ENCODE measurements at places on chromosomes 3 and 15.
A peak's percentile ranks its signal among the peaks of the same experiment; 100 is the strongest.

DNA sequence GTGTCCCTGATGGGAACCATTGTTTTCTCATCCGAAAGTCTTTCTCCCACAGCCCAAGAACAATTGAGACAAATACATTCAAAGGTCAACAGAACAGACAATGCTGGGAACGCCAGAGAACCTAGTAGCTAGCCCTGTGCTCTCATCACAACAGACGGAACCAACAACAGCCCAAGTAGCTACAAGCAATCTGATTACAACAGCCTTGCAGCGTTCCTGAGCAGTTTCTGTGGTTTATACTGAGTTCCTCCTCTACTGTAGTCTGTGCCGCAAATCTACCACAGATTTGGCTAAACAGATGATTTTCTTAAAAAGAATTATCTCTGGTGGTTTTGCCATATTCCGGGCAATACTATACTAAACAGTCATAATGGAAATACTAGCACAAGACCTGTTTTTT is 435.6 kb downstream of the MECOM start:
- no peak for DNase-seq

- peak; percentile 20 for DNase-seq
Observed at GRCh38 chr3:58659051-58659675, 7.4 kb downstream of the FAM3D start.

GRCh38 chr15:70198441-70199123 is 100.9 kb upstream of the TLE3 start:
- no peak for DNase-seq

DNA sequence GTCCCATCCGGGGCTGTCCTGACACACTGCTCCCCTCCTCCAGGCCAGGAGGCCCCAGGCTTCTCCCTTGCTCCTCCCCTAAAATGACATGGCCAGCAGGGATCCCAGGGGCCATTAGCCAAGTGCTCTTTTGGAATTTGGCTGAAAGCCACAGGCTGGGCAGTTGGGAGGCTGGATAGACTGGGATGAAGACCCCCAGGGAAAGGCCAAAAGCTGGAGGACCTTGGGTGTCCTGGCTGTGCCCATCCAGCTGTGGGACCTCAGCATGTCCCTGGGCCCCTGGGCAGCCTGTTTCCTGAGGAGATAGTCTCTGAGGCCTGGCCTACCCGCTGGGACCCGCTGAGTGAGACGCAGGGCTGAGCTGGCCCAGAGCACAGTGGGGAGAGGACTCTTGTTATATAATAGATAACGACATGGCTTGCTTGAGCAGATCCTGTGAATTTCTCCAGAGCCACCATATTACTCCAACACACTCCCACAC is 5.7 kb upstream of the PDE8A start:
- no peak for DNase-seq

DNA sequence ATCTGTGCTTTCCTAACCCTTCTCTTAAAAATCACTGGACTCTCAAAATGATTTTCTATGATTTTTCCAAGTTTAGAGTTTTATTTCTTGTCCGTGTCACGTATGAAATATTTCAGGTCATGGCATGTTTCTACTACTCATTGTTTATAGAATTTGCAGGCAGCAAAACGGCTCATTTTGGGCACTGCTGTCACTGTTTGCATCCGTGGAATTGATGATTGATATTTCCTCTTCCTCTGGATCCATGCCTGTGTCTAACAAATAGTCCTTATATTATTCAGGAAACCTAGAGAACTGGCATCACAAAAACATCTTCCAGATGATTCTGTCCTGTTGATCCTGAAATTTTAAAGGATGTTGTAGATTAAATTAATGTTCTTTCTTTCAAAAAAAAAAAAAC is 47.6 kb downstream of the LARS2 start:
- DNase-seq, result no peak

GRCh38 chr3:138097192-138098172 is 17.9 kb downstream of the DZIP1L start:
- DNase-seq, result no peak

DNA sequence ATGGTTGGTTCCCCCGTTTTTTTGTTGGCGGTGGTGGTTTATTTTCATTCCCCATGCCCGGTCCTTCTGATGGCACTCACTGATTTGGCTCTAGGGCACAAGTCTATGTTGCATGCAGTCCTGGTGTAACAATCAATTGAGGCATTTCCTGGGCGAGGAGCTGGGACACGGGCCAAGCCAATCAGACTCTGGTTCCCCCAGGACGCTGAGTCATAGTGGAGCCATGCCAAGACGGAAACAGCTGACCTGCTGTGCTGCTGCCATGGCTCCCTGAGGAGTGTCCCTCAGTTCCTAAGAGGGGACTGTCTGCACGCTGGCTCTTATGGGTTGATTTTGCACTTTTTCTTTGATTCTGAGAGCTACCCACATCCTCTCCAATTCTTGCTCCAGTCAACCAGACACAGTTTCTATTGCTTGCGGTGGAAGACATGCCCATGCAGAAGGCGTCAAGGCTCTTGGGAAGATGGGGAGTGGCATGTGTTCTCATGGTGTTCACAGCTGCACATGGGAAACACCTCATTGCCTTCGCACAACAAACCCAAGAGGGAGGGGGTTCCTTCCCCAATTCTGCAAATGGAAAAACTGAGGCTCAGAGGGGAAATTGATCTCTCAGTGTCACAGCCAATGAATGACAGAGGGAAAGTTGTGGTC is 28.3 kb upstream of the ALDH1L1 start:
- DNase-seq, result peak; percentile 90

DNA sequence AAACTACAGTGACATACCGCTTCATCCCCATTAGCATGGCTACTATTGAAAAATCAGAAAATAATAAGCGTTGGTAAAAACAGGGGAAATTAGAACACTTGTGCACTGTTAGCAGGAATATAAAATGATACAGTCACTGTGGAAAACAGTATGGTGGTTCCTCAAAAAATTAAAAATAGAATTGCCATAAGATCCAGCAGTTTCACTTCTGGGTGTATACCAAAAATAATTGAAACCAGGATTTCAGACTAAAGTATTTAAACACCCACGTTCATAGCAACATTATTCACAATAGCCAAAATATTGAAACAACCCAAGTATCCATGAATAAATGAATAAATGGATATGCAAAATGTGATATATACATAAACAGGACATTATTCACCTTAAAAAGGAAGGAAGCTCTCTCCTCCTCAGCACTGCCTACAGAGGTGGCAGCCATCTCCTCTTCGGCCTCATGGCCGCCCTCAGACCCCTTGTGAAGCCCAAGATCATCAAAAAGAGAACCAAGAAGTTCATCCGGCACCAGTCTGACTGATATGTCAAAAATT is 34.1 kb downstream of the NGLY1 start:
- DNase-seq, result no peak

- no peak for DNase-seq
Observed at GRCh38 chr3:81823882-81824395, 62.5 kb upstream of the GBE1 start.

DNA sequence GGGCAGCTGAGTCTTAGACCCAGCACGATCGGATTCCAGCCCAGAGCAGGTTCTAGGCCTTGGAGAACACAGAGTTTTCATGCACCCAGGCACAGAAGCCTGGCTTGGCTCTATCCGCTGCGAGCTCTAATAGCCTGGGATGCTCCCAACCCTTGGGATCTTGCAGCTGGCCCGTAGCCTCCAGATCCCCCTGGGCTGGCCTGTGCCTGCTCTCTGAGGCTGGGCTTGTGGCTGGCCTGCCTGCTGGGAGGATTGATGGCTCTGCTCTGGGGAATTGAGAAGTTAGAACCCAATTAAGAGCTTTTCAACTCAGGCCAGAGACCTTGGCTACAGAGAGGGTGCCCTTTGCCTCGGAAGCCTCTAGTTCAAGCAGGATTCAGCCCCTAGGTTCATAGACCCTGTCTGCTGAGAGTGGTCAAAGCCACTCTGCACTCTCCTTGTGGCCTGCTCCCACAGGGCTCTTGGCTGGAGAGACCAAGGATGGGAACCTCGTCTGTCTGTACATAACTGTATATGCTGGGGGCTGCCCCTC is 64.4 kb downstream of the MAGEF1 start:
- no peak for DNase-seq

- DNase-seq, result peak; percentile 94
Observed at GRCh38 chr3:152266221-152266995, 2.3 kb upstream of the MBNL1 start.

DNA sequence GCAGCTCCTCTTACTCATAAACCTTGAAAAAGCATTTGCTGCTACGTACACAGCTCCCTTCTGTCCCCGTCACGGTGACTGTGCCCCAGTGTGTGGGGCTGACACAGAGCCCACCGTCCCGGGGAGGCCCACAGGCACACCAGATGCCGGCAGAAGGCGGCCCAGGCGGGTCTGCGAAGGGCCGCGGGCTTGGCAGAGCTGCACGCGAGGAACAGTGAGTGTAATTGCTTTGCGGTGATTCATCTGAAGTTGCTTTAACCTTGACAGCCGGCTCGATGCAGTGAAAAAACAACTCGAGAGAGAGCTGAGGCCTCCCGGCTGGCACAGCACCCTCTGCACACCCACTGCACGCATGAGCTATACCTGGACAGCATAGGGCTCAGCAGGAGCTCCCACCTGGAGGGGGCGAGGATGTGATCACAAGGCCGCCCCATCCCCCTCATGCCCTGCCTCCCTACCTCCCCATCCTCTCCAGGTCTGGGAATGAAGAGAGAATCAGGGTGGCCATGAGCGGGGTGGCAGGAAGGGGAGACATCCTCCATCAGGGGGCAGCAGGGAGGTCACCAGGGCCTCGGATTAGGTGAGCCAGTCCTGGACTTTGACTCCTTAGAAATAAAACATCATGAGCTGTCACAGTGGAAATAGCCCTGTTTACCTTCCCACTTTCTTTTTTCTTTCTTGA is 172.7 kb downstream of the MEGF11 start:
- no peak for DNase-seq

DNA sequence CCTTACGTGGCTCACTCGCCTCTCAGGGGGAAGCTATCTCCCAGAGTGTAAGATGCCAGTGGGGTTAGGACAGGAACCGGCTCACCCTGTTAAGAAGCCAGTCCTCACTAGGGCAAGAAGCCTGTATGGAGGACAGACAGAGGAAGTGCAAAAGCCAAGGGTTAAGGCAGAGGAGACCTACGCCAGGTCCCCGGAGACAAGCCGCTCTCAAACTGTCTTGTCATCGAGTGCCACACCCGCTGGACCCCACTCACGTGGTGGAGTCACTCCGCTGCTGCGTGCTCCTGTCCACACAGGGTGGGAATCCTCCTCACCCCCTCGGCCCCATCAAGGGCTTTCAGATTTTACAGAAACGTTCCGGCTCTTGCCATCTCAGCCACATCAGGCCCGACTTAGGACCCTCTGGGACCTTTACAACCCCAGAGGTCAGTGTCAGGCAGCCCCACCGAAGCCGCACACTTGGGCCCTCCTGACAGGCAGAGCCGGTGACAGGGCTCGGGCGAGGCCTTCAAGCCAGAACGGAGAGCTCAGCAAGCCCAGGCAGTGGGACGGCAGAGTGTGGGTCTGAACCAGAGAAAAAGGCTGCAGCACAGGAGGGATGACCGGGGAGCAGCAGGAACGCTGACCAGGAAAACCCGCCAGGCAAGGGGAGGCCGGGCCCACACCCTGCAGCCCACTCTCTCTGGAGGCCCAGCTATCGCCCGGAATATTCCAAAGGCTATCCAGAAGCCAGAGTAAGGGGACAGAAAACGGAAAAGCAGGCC is 61.7 kb downstream of the XXYLT1 start:
- no peak for DNase-seq

GRCh38 chr3:114809668-114810413 is 337.2 kb downstream of the ZBTB20 start:
- DNase-seq, result peak; percentile 5

GRCh38 chr3:111924283-111924682 is 54.5 kb upstream of the ABHD10 start:
- peak; percentile 84 for DNase-seq

GRCh38 chr15:60471314-60471713 is 7.6 kb downstream of the ICE2 start:
- DNase-seq, result peak; percentile 8

- DNase-seq, result no peak
Observed at GRCh38 chr15:25810631-25811091, 52.5 kb downstream of the ATP10A start.

DNA sequence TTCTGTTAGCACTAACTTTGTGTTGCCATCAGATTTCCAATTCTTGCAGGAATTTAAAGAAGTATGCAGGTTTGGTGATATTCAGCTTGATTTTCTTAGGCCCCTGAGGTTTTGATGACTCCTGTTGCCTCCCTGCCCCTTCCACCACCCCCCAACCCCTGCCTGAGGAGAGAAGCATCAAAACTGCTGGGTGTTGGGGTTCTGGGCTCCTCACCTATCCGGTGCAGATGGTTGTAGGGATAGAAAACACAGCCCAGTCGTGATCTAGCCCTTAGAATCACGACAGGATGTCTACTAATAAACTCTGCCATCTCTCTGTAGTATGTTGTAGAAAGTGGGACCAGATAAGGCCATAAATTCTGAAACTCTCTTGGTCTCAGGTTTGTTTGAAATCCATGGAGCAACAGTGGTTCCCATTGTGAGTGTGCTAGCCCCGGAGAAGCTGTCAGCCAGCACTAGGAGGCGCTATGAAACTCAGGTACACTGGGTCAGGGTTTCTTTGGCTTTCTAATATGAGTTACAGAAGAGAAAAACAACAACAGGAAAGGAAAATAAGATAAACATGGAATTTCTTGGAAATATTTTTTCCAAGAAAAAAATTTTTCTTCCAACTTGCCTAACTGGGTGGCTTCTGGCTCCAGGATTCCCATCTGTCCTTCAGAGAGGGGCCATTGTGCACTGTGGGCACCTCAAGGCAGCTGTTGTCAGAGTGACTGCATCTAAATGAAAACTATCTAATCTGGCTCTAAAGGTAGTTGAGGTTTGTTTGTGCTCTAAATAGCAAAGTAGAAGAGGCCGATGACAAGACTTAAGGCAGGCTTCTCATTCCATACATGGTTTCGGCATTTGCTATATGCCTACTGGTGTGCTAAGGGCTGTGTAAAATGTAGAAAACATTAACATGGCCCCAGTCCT is 8.7 kb downstream of the SRP14 start:
- no peak for DNase-seq

DNA sequence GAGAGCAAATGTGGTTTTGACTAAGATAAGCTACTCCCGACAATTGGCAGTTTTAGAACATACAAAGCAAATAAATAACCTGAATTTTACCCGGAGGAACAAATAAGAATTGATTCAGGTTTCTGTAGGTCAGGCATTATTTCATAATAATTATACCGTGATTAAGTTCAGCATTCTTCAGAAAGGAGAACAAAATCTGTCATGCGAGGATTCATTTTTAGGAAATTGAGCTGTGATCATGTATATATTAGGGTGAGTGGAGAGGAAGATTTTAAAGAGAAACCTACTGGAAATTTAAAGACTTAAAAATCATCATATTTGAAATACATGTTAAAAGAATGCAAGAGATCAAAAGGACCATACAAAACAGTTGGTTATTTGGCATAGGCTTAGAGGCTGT is 20.5 kb downstream of the ZNF609 start:
- DNase-seq, result no peak
